ENCODE measurements at places on chromosomes 4 and X.
A peak's percentile ranks its signal among the peaks of the same experiment; 100 is the strongest.

- H3K36me3 ChIP-seq: no peaks in the 10 kb centered on the region
- DNase-seq: no peak
- no peaks in the 10 kb centered on the region for H3K4me1 ChIP-seq
- H3K27ac ChIP-seq: no peak overlapping the region
Measured at GRCh38 chrX:11998944-11999343, 139.3 kb upstream of the FRMPD4 start.

DNA sequence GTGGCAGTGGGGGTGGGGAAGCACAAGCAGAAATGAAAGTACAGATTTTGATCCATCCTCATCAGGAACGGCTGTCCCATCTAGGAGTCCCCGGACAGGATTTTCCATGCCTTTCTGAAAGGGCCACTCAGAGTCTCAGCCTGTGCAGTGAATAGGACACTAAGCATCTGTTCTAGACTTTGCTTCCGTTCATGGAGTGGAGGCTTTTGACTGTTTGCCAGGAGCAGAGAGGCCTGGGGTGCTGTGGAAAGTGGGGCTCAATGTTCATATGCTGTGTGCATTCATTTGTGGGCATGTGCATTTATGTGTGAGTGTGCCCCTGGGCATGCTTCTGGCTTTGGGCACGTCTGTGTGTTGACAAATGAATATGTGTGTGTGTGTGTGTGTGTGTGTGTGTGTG is 25.6 kb upstream of the MAMLD1 start:
- H3K27me3 ChIP-seq: no peaks in the 10 kb centered on the region
- no peak overlapping the region for H3K27ac ChIP-seq
- peaks cover 3% of the 10 kb centered on the region for H3K4me1 ChIP-seq
- H3K36me3 ChIP-seq: no peaks in the 10 kb centered on the region

DNA sequence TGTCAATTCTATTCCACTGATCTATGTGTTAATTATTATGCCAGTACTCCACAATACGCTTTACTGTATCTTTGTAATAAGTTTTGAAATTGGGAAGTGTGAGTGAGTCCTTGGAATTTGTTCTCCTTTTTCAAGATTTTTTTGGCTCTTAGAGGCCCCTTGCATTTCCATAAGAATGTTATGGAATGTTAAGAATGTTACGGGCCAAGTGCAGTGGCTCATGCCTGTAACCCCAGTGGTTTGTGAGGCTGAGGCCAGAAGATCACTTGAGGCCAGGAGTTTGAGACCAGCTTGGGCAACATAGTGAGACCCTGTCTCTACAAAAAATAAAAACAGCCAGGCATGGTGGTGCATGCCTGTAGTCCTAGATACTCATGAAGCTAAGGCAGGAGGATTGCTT is 167.6 kb upstream of the CXorf66 start:
- H3K4me1 ChIP-seq: no peaks in the 10 kb centered on the region
- DNase-seq: no peak
- no peaks in the 10 kb centered on the region for H3K36me3 ChIP-seq
- no peak overlapping the region for H3K4me3 ChIP-seq
- no peaks in the 10 kb centered on the region for H3K27me3 ChIP-seq

DNA sequence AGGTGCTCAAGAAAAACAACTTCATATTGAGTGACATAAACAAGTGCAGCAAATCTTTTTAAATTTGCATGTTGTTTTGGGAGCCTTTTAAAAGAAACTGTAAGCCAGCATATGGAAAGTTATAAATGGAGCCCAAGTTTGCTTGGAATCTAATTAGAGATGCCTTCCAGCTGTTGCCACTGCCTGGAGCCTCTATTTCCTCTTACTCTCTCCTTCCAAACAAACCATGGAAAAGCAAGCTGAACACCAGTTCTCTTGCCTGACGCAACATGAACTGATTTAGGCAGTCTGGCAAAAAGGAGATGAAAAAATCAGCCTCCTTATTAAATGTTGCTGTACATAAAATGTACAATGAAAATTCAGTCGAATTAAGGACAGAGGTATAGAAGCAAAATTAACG is 21.5 kb downstream of the ARSJ start:
- H3K27ac ChIP-seq: no peak overlapping the region
- H3K4me3 ChIP-seq: no peak overlapping the region
- no peak for DNase-seq
- H3K4me1 ChIP-seq: no peaks in the 10 kb centered on the region

- H3K4me3 ChIP-seq: no peak overlapping the region
- no peaks in the 10 kb centered on the region for H3K36me3 ChIP-seq
- H3K27ac ChIP-seq: no peak overlapping the region
- peaks cover 2% of the 10 kb centered on the region for H3K4me1 ChIP-seq
- peak; percentile 68 for DNase-seq
- no peaks in the 10 kb centered on the region for H3K27me3 ChIP-seq
Measured at GRCh38 chrX:131802836-131803626, 220.1 kb upstream of the STK26 start.

DNA sequence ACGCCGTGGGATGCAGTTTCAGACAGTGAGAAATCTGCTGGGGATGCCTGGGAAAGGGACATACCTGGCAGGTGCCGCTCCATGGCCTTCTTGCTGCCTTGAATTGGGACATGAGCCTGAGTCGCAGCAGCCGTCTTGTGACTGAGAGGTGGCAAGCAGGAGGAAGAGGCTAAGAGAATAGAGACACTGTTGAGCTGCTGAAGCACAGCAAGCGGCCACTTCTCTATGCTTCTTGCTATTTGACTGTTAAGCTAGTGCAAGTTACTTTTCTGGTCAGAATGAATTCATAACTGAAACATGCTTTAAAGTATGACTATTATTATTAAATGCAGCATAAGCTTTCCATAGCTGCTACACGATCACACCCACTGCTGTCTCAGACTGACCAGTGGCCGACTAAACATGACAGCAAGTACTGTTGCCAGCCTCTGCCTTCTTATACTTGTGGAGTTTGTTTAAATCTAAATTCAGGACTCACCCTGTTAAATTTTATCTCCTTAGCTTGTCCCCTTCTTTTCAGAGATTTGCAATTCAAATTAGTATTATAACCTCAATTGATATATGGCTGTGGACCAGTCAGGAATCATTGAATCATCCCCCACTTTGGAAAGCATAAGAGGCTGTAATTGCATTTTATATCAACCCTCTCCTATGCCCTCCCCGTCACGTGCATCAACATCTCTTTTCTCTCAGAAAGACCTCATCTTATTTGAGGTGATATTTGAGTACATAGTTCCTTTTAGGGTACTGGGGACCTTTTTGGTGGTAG is 24.8 kb upstream of the ACSL1 start:
- H3K4me3 ChIP-seq: no peak overlapping the region
- no peaks in the 10 kb centered on the region for H3K36me3 ChIP-seq
- H3K27me3 ChIP-seq: peaks cover 5% of the 10 kb centered on the region
- DNase-seq: no peak
- H3K27ac ChIP-seq: no peak overlapping the region

DNA sequence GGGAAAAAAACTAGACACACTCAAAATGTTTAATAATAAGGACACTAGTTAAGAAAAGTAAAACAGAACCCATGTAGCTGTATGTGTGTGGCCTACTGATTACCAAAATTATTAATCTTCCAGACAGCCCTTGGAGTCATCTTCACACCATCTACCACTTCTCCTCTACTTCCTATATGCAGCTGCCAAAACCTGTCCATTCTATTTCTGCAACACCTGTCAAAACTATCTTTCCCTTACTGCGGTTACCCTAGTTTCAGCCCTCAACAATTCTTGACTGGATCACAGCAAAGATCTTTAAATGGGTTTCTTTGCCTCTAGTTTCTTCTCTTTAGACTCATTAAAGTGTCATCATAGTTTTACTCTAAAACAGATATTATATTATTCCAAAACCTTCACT is 72.6 kb downstream of the GPR82 start:
- H3K27ac ChIP-seq: no peak overlapping the region
- H3K4me1 ChIP-seq: peaks cover 18% of the 10 kb centered on the region
- no peak overlapping the region for H3K4me3 ChIP-seq
- H3K36me3 ChIP-seq: no peaks in the 10 kb centered on the region
- no peaks in the 10 kb centered on the region for H3K27me3 ChIP-seq
- DNase-seq: no peak

- no peak overlapping the region for H3K4me3 ChIP-seq
- H3K27me3 ChIP-seq: no peaks in the 10 kb centered on the region
- no peak overlapping the region for H3K27ac ChIP-seq
- H3K4me1 ChIP-seq: no peaks in the 10 kb centered on the region
- DNase-seq: no peak
Measured at GRCh38 chr4:106160560-106160959, 155.4 kb downstream of the TBCK start.

- no peaks in the 10 kb centered on the region for H3K4me1 ChIP-seq
- no peak for DNase-seq
- H3K4me3 ChIP-seq: no peak overlapping the region
- peaks cover 3% of the 10 kb centered on the region for H3K36me3 ChIP-seq
- H3K27me3 ChIP-seq: no peaks in the 10 kb centered on the region
Measured at GRCh38 chr4:107669068-107669467, 51.0 kb downstream of the PAPSS1 start.

DNA sequence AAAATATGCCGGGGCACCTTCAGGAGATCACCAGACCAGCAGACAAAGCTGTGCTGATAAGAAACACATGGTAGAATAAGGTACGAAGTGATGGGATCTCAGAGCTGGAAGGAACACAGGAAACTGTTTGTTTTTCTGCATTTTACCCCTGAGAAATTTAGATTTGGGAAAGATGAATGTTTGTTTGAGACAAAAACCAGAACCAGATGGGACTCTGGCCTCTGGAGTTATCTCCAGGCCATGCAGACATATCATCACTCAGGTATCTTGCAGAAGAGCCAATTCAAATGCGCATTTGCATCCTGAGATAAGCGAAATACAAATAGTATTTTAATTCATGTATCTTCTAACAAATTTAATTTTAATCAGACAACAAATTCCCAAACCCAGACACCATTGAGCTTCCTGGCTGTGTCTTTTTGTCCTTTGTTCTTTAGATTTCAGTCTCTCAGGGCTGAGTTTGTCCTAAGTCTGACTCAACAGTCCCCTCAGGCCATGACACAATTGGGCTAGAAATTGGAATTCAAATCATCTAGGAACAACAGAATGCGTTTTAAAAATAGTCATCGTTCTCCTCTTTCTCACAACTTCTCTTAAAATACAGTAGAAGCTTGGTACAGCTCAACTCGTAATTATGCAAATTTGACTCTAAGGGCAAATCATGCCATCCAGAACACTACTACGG is 159.0 kb downstream of the PACRGL start:
- no peak overlapping the region for H3K27ac ChIP-seq
- no peak for DNase-seq
- no peak overlapping the region for H3K4me3 ChIP-seq
- H3K4me1 ChIP-seq: no peaks in the 10 kb centered on the region

- DNase-seq: no peak
- H3K4me1 ChIP-seq: no peaks in the 10 kb centered on the region
- no peaks in the 10 kb centered on the region for H3K27me3 ChIP-seq
- no peak overlapping the region for H3K27ac ChIP-seq
- no peaks in the 10 kb centered on the region for H3K36me3 ChIP-seq
Measured at GRCh38 chr4:130099105-130099504, 1003.2 kb downstream of the C4orf33 start.

DNA sequence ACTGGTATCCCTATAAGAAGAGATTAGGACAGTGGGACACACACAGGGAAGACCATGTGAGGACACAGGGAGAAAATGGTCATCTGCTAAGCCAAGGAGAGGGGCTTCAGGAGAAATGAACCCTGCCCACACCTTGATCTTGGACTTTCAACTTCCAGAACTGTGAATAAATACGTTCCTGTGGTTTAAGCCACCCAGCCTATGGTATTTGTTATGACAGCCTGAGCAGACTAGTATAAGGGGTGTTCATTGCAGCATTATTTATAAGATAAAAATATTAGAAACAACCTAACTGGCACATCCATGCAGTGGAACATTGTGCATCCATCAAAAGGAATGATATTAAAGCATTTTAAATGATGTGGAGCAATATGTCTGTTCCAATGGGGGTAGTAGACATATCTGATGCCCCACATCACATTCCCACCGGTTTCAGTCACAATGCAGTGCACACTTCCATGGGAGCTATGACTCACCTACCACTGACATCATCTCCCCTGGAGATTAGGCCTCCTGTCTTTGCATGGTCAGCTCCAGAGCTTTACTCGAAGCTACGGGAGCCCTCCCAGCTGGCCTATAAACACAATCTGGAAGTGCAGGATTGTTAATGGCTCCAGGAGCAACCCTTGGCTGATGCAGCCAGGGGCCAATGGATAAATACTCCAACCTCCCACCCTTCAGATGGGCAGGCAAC is 38.9 kb upstream of the MAMLD1 start:
- H3K27ac ChIP-seq: no peak overlapping the region
- H3K4me1 ChIP-seq: no peaks in the 10 kb centered on the region
- H3K36me3 ChIP-seq: no peaks in the 10 kb centered on the region

GRCh38 chr4:139503622-139504166 is 49.8 kb downstream of the RAB33B start:
- H3K27ac ChIP-seq: no peak overlapping the region
- H3K27me3 ChIP-seq: no peaks in the 10 kb centered on the region
- H3K4me3 ChIP-seq: no peak overlapping the region
- no peaks in the 10 kb centered on the region for H3K36me3 ChIP-seq

- DNase-seq: no peak
- H3K36me3 ChIP-seq: peaks cover 9% of the 10 kb centered on the region
- H3K27ac ChIP-seq: no peak overlapping the region
- no peaks in the 10 kb centered on the region for H3K4me1 ChIP-seq
- no peaks in the 10 kb centered on the region for H3K27me3 ChIP-seq
Measured at GRCh38 chr4:150308824-150309472, 230.7 kb downstream of the DCLK2 start.

- H3K4me3 ChIP-seq: no peak overlapping the region
- no peaks in the 10 kb centered on the region for H3K4me1 ChIP-seq
- H3K36me3 ChIP-seq: peaks cover 6% of the 10 kb centered on the region
- H3K27ac ChIP-seq: no peak overlapping the region
- no peak for DNase-seq
Measured at GRCh38 chr4:147823130-147823529, 91.2 kb downstream of the ARHGAP10 start.

- H3K4me3 ChIP-seq: no peak overlapping the region
- H3K27me3 ChIP-seq: no peaks in the 10 kb centered on the region
- no peak for DNase-seq
- no peak overlapping the region for H3K27ac ChIP-seq
- H3K36me3 ChIP-seq: no peaks in the 10 kb centered on the region
Measured at GRCh38 chr4:153916273-153916755, 127.4 kb upstream of the SFRP2 start.

- no peak overlapping the region for H3K27ac ChIP-seq
- H3K36me3 ChIP-seq: no peaks in the 10 kb centered on the region
- H3K27me3 ChIP-seq: no peaks in the 10 kb centered on the region
- H3K4me3 ChIP-seq: no peak overlapping the region
Measured at GRCh38 chr4:175874306-175874705, 62.2 kb upstream of the GPM6A start.

GRCh38 chrX:47628982-47629381 is 748 bp downstream of the CFP start:
- H3K36me3 ChIP-seq: peaks cover under 1% of the 10 kb centered on the region
- peaks cover 30% of the 10 kb centered on the region for H3K4me1 ChIP-seq
- H3K27me3 ChIP-seq: no peaks in the 10 kb centered on the region
- peak overlapping the region; percentile 55 for H3K4me3 ChIP-seq
- no peak overlapping the region for H3K27ac ChIP-seq

DNA sequence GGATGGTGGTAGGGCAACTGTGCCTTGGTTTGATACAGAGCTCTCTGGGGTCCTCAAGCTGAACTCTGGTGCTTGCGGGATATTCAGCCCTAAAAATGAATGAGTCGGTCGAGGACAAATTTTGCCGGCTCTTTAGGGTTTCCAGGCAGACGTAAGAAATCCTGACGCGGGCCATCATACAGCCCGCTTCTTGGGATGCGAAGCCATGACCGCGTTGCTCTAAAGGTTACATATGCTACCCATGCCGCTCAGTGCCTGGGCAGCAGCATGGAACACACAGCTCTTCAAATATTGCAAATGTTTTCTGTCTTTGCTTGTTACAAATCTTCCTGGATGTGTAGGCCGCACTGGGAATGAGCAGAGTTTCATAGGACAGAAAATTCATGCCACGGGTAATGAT is 55.6 kb downstream of the NBDY start:
- H3K27me3 ChIP-seq: no peaks in the 10 kb centered on the region
- peaks cover 20% of the 10 kb centered on the region for H3K4me1 ChIP-seq
- H3K36me3 ChIP-seq: no peaks in the 10 kb centered on the region
- H3K27ac ChIP-seq: no peak overlapping the region
- H3K4me3 ChIP-seq: no peak overlapping the region

Data from CD4-positive, alpha-beta T cell (primary cell).